Stimulated activated CD8-positive, alpha-beta memory T cell treated with anti-CD3 and anti-CD28 coated beads, Interleukin-2, amount 100 ng/mL, for 48 hours (primary cell): ENCODE measurements at places on chromosomes 2 and 18.

DNA sequence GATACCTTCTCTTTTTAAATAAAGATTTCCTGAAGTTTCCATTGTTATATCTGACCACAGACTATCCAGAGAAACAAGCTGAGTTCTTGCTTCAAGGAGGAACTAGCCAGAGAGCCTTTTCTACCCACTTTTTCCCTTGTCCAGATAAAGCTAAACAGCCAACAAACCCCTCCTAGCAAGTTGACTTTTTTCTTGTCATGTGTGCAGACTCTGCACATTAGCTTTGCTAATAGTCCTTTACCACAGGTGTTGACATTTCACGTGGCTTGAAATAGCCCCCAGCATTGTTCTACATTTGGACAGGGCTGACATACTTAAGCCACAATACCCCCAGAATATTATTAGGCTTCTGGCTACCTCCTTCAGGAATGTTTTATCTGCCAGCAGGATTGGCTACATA lies 40.7 kb downstream of the PCBP1 start:
- DNase-seq, result no peak

DNA sequence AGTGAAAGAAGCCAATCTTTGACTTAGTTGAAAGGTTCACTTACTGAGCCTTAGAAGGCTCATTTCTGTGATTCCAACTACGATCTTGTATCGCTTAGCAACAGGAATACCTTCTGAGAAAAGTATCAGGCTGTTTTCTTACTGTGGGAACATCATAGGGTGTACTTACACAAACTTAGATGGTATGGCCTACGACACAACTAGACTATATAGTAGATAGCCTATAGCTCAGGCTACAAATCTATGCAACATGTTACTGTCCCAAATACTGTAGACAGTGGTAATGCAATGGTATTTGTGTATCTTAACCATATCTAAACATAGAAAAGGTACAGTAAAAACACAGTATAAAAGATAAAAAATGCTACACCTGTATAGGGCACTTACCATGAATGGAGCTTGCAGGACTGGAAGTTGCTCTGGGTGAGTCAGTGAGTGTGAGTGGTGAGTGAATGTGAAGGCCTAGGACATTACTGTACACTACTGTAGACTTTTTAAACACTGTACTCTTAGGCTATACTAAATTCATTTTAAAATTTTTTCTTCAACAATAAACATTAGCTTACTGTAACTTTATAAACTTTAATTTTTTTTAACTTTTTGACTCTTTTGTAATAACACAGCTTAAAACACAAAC lies 148.8 kb upstream of the STON1 start:
- DNase-seq, result no peak

- DNase-seq, result peak; percentile 47
These were observed 49.8 kb downstream of the FBLN7 start for GRCh38 chr2:112187805-112188596.

- DNase-seq, result no peak
These were observed 224.4 kb upstream of the CYRIA start for GRCh38 chr2:16890081-16890480.

DNA sequence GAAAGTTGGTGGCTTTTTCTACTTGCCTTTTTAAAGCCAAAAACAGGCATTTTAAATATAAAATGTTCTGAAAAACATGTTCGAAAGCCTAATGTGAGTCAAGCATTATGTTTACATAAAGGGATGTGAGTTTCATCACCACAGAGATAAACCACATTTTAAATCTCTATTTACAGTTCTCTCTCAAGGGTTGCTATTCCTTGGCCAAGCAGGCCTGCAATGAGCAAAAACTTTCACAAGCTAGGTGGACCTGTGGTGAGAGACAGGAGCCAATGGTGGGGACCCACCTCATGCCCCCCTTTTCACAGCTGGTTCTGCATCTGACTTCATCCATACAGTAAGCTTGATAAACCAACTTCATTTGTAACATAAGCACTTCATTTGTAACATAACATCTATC lies 65.1 kb downstream of the CUL3 start:
- no peak for DNase-seq

DNA sequence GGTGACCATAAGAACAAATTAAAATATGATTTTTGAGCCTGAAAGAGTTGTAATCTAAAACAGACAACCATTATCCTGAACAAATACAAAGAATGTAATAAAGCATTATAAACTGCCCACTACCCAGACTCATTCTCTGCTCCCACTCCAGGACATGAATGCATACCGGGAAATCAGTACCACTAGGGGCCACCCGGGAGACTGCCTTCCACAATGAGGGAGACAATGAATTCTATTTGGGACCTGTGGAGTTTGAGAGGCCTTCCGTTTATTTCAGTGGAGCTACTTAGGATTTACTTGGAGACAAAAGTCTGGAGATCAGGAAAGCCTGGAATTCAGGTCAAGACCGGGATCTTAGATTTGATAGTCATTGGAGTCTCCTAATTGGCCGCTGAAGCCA lies 50.0 kb downstream of the NAB1 start:
- no peak for DNase-seq

GRCh38 chr18:56593906-56594305 lies 44.5 kb downstream of the TXNL1 start:
- DNase-seq, result no peak

DNA sequence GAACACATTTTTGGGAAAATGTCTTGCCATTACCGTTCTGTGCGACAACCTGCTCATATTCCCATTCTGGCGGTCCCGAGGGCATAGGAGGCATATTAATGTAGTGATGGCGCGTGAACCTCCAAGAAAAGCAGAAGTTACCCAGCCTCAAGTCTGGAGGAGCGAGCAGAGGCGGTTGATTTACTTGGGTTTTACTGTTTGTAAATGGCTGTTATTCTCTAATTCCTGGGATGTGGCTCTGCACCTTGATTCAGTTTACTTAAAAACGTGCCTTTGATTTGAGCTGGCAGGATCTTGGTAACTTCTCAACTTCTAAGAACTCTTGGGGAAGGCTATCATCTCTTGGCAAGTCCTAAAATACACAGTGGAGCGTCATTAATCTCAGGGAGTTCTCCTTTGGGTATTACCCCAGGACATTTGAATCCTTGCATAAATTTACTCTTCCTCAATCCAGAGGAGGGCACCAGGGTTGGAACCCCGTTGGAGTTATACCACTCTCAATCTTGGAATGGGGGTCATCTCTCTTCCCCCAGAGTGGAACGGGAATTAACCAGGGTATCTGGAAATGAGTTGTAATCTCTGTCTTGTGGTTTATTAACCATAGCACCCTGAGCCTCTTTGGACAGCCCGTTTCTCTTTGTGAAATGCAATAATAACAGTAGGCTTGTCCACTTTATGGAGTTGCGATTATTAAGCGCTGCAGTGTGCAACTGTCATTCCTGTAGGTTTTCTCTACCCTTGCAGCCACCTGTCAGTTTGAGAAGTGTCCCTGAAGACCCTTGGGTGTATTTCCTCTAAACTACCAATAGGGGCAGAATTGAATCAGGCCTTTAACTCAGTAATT lies 2.1 kb downstream of the HK2 start:
- no peak for DNase-seq

DNA sequence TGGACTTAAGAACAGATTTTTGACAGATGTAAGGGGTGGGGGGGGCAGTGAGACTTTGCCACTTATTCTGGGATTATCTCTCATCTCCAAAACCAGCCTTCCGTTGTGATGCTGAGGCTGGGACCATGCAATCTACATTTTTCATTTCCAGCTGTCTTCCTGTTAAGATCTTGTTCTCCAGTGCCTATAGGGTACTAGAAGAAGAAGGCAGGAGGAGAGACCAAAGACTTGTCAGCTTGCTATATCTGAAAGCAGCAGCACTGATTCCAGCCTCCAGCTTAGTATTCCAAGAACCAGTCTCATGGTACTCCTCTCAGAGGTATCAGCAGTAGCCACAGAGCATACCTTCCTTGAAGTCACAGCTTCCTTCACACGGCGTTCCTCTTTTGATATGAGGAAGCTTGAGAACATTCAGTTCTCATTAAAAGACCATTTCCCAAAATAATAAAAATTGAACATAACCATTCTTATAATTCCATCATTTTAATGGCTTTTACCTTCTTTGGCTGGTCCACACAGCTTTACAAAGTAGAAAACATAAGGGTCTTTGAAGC lies 49.8 kb downstream of the USP34 start:
- DNase-seq, result no peak

GRCh38 chr2:241965931-241966412 lies 96.4 kb downstream of the RTP5 start:
- peak; percentile 59 for DNase-seq

GRCh38 chr2:231399853-231400680 lies 4.6 kb downstream of the B3GNT7 start:
- no peak for DNase-seq

GRCh38 chr2:106960683-106961161 lies 74.8 kb upstream of the ST6GAL2 start:
- no peak for DNase-seq

DNA sequence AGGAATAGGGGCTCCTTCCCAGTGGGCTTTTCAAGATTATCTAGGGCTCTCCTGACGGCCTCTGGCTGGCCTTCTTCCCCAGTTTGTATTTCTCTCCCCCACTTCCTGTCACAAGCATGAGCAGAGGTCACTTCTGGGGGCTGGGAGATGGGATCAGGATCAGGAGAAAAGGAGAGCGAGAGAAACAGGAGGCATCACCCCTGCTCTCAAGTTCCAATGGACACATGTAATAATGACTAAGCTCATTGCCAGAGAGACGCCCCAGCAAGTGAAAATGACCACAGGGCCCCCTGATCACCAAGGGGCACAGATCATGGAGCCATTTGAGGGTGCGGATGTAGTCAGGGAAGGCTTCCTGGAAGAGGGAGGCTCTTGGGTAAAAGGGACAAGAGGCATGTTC lies 92.1 kb downstream of the SMAD7 start:
- no peak for DNase-seq

DNA sequence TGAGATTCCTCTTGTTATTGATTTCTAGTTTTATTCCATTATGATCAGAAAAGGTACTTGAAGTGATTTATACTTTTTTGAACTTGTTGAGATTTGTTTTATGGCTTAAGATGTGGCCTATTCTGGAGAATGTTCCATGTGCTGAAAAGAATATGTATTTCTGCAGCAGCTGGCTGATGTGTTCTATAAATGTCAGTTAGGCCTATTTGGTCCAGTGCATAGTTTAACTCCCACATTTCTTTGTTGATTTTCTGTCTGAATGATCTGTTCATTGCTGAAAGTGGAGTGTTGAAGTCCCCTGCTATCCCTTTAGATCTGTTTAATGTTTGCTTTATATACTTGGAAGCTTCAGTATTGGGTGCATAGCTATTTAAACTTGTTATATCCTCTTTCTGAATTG lies 7.1 kb upstream of the OR6B2 start:
- no peak for DNase-seq

GRCh38 chr2:64732146-64732545 lies 78.4 kb upstream of the SERTAD2 start:
- no peak for DNase-seq

- DNase-seq, result no peak
These were observed 22.3 kb downstream of the DOK1 start for GRCh38 chr2:74576863-74577229.

DNA sequence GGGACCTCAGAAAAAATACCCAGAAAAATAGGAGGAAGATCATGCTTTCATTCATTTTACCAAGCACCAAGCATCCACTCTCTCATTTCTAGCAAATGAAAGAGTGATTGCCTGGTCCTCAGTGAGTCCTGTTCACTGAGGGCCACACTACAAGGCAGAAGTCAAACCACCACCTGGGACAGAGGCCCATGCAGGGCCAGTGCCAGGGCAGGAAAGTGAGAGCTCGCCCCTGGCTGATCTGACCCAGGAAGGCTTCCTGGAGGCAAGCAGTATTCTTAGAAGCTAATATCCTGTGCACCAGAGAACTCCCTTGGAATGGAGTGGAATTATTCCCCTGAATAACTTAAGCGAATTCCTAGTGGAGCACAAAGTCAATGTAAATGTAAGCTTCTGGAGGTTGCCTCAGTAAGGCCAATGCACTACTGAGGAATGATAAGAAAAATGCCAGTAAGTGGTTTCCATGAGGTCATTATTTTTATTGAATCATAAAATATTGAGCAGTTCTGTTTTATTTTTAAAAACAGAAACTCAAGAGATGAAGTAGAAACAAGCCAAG lies 191.6 kb upstream of the ID2 start:
- no peak for DNase-seq

DNA sequence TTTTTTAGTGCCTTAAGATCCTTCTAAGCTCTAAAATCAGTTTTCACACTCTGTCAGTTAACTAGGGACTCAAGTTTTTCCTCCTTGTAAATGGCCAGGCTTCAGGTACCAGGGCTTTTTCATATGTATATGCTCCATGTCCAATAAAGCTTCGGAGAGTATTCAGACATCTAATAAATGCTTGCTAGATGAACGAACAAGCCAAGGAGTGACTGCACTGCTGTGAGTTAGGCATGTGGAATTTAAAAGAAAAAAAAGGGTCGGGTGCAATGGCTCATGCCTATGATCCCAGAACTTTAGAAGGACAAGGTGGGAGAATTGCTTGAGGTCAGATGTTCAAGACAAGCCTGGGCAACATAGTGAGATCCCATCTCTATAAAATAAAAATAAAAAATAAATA lies 81.9 kb downstream of the CDH2 start:
- DNase-seq, result no peak

GRCh38 chr18:934518-935133 lies 30.0 kb downstream of the ADCYAP1 start:
- DNase-seq, result no peak

DNA sequence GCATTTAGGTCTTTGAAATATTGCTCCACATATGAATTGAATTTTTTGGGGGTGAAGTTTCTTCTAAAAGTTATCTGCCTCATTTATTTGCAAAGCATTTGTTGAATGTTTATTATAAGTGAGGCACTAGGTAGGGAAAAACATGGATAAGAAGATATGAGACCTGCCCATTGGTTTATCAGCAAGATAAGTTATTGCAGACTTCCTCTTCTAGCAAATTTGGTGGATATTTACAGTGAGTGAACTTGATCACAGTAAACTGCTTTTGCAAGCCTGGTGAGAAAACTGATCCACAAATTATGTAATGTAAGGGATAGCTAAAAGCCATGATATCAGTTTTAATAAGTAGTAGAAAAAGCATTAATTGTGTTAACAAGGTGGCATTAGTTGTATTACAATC lies 364.8 kb downstream of the SOCS6 start:
- DNase-seq, result no peak

GRCh38 chr2:41768310-41768709 lies 279.5 kb upstream of the PKDCC start:
- no peak for DNase-seq

GRCh38 chr2:144516981-144517865 lies 2.7 kb downstream of the ZEB2 start:
- DNase-seq, result no peak

GRCh38 chr18:58247363-58247834 lies 203.4 kb downstream of the NEDD4L start:
- no peak for DNase-seq
